CMK (cell line): ENCODE measurements at places on chromosomes 16 and 17.

GRCh38 chr16:68387301-68387700 is 61.0 kb downstream of the SMPD3 start:
- no peak for DNase-seq

DNA sequence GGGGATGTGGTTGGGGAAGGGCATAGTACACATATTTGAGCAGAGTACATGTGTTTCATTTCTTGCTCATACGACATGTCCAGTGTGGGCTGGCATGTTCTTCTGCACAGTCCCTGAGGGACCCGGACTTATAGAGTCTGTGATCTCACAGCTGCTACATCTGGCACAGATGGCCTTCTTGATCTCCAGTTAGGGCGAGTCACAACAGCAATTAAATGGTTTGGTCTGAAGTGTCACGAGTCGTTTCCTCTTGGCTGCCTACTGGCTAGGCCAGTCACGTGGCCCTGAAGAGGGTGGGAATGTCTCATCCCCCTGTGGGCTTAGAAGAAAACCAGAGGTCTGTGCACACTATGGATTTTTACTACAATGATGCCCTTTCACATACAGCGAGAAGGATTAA is 443.6 kb downstream of the WWOX start:
- DNase-seq: no peak

GRCh38 chr17:70241071-70241470 is 71.7 kb downstream of the KCNJ2 start:
- no peak for DNase-seq

DNA sequence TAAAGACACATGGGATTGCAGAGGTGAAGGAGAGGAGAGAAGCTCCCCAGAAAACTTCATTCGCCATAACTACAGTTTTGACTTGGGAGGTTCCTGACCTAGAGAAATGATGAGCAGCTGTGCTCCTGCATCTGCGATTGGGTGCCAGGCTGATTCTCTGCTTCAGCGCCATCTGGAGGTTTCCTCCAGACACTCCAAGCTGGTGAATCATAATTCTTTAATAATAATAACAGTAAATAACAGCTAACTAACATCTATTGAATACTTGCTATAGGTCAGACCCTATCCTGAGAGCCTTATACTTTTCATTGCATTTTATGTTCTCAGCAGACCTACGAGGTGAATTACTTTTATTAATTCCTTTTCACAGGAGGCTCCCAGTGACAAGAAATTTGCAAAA is 575.8 kb downstream of the TOX3 start:
- no peak for DNase-seq

DNA sequence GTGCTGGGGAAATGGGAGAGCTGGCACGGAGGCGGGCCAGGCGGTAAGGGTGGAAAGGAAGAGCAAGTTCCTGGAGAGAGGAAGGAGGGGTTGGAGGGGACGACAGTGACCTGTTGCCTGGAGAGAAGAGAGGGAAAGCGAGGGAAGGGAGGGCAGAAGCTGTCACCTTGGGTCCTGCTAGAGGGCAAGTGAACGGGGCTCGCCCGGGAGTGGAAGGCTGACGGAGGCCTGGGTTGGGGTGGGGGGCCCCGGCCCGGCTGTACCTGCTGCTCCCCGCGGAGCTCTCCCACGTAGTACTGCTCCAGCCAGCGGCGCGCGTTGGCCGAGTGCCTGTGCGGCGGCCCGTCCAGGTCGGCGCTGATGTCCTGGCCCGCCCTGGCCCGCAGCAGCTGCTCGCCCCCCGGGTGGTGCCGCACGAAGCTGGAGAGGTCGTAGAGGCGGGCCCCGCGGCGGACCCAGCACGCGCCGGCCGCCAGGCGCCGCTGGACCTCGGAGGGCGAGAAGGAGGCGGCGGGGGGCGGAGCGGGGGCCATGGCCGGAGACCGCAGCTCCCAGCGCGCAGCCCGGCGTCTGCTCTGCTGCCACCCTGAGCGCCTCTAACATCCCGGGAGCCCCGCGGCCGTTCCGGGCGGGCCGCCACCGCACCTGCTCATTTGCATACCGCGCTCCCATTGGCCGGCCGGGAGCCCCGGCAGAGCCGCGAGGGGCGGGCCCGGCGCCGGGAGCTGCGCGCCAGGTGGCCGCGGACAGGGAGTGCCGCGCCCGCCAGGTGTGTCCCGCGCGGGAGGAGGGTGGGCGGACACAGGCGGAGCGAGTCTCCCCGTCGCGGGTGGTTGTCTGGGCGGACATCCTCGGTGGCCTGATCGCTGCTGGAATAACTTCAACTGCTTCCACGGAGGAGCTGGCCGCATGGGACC is at the start of gene FA2H:
TSS of gene FA2H (minus strand) at position 598 of the 917 bp plus-strand sequence. CDS start at position 533, 65 bp downstream.
- DNase-seq: no peak

GRCh38 chr17:59431601-59432000 is 100.1 kb downstream of the YPEL2 start:
- DNase-seq: no peak

- DNase-seq: no peak
These were observed 7.7 kb upstream of the GRIN2A start for GRCh38 chr16:10189861-10190390.

GRCh38 chr17:59892251-59892923 is 356 bp downstream of the TUBD1 start:
- no peak for DNase-seq

GRCh38 chr16:89456419-89456959 is 33.9 kb downstream of the ANKRD11 start:
- no peak for DNase-seq

DNA sequence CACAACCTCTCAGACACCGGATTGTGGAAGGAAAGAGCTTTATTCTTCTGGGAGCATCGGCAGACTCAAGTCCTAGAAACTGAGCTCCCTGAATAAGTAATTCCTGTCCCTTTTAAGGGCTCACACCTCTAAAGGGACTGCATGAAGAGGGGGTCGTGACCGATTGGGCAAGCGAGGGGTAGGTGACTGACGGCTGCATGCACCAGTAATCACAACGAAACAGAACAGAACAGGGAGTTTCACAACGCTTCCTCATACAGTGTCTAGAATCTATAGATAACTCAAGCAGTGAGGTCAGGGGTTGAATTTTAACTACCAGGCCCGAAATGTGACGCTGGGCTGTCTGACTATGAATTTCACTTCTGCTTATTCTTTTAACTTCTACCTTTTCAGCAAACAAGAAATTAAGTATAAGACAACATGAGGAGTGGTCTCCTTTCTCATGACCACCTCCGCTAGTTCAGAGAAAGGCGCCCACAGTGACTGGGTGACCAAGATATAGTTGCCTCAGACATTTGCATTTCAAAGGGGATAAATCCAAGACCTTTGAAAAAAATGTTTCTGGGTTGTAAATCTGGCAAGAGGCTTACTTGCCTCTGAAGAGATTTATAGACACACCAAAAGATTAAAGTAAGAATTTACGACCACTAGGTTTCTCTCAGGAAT is 88.4 kb upstream of the ATF7IP2 start:
- no peak for DNase-seq

GRCh38 chr17:49971848-49972485 is 3.0 kb downstream of the DLX4 start:
- peak; percentile 76 for DNase-seq

DNA sequence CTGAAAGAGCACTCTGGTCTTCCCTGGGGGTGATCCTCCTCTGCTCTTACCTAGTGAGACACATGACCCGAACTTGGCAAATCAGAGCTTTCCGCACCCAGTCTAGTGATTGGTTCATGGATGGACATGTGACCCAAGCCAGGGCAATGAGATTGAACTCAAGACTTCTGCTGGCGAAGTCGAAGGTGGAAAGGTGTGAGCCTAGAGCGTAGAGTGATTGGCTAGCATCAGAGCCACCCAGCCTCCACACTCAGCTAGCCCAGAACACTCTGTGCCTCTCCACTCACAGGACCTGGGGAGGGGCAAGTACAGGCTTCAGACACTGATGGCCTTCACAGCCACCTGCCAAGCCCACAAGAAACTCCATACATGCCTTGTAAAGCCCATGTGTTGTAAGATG is 17.6 kb downstream of the ATPAF2 start:
- no peak for DNase-seq
